ENCODE measurements at places on chromosomes 5 and 9.

DNA sequence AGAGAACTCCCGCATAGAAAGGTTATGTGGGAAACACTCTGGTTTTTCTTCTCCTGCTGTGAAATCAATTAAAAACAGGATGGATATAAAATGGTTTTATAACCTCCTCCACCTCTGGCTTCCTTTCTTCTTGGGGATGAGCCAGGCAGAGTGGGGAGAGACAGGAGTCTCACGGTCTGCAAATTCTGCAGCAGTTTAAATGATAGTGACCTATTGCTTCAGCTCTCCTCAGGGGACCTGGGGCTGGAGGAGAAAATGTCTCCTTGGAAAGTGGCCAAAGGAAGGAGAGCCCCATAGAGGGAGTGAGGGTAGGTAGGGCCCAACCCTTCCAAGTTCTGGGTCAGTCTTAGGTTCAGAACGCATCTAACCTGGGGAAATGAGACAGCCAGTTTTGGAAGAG is 118.8 kb downstream of the MTX3 start:
- no peak for DNase-seq

DNA sequence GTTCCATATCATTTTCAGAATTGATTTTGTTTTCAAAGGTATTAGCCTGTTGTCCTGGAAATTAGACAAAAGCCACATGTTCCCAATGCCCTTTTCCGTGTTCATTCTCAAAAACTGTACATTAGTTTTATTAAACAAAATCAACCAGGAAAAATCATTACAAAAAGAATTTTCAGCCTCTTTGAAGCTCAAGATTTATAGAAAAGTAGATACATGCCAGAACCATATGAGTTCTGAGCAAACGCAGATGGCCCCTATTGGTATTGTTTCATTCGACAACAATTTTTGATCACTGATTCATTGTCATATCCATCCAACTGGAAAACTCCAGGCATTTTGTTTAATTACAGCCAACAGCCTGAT is 148.5 kb upstream of the GRAMD2B start:
- DNase-seq = no peak

- no peak for DNase-seq
These were observed 248.7 kb upstream of the RGMB start for GRCh38 chr5:98524773-98525172.

- DNase-seq = no peak
These were observed 19.9 kb upstream of the ASS1 start for GRCh38 chr9:130424595-130425454.

DNA sequence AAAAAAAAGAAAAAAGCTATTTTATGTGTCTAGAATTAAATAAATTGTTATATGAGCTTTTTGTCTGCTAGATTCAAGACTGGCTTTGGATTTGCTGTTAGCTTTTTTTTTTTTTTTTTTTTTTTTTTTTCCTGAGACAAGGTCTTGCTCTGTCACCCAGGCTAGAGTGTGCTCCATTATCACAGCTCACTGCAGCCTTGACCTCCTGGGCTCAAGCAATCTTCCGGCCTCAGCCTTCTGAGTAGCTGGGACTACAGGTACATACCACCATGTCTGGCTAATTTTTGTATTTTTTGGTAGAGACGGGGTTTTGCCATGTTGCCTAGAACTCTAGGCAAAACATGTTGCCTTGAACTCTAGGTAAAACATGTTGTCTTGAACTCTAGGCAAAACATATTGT is 16.7 kb downstream of the GPBP1 start:
- DNase-seq = no peak

DNA sequence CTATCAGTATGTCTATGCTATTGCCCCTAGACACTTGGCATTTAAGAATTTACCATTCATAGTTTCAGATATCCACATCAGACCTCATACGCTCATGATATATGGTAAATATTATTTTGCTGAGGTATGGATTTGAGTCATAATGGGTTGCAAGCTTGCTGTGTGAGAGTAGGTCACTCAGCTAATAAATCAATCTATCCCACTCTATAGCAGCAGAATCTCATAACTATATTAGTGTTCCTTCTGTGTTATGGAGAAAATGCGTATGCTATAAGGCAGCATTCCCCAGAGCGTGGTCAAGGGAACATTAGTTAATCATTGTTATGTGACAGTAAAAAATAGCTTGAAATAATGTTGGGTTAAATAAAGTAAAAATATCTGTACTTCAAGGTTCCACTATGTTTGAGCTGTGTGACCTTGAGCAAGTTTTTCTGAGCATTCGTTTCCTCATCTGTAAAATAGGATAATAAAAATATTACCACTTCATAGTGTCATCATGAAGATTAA is 7.7 kb downstream of the TRIM32 start:
- no peak for DNase-seq
